ENCODE measurements at places on chromosomes 5 and 9.

- DNase-seq: no peak
Observed at GRCh38 chr5:68148096-68148495, 67.5 kb upstream of the PIK3R1 start.

DNA sequence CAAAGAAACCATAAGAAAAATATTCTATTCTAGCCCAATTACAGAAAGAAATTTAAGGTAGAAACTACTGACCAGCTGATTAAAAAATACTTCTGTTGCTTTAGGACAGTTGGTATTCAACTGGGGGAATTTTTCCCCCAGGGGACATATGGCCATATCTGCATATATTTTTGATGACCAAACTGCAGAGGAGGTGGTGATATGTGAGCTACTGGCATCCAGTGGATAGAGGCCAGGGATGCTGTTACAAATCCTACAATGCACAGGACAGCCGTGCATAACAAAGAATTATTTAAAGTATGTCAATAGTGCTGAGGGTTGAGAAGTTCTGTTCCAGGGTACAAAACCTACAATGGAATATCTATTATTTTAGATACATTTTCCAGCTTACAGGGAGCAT, 24.0 kb downstream of the ZFR start:
- no peak for DNase-seq

- no peak for DNase-seq
Observed at GRCh38 chr9:123607479-123607878, 251.5 kb downstream of the CRB2 start.

GRCh38 chr5:68147659-68148058, 67.9 kb upstream of the PIK3R1 start:
- DNase-seq: no peak

GRCh38 chr5:173296737-173297676, 31.2 kb downstream of the STC2 start:
- no peak for DNase-seq

DNA sequence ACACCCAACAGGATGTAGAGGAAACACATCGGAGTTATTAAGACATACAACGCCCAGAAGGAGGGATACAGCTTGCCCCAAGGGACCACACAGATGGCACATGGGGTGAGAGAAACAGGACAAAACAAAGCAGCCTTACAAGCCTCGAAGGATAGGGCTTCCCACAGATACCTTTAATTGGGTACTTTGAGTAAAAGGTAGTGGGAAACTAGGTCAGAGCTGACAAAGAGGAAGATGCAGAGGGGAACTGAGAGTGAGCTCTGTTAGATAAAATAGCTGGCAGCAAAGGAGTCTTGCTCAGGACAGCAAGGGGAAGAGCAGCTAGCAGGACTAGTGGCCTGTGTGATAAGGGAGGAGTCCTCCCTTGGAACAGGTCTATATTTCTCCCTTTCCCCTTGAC, 48.2 kb downstream of the OTP start:
- no peak for DNase-seq
